ENCODE measurements at places on chromosomes 12 and 14.

DNA sequence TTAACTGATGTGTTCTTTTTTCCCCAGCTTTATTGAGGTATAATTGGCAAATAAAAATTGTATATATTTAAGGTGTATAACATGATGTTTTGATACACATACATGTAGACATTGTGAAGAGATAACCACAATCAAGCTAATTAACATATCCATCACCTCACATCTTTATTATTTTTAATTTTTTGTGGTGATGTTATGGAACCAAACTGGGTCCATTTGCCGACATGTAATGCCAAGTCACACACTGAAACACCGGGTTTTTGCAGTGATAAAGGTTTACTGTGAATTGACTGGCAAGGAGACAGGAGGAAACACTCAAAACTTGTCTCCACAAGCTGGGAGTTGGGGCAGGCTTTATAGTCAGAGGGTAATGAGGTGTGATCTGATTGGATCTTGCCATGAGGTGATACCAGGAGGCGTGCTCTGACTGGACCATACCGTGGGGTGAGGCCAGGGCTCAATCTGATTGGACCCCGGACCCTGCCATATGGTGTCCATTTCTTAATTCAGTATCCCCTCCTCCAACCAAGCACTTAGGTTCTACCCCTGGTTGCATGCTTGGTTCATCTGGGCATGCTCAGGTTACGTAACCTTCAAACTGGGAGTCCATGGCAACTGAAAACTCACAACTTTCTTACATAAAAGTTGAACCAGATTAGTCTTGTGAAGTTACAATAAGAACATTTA lies 11.8 kb upstream of the WSCD2 start:
- DNase-seq: no peak

- DNase-seq: no peak
These were observed 10.2 kb upstream of the RNASE10 start for GRCh38 chr14:20494935-20495766.

- DNase-seq: no peak
These were observed 797.1 kb downstream of the VRK1 start for GRCh38 chr14:97594306-97594705.

DNA sequence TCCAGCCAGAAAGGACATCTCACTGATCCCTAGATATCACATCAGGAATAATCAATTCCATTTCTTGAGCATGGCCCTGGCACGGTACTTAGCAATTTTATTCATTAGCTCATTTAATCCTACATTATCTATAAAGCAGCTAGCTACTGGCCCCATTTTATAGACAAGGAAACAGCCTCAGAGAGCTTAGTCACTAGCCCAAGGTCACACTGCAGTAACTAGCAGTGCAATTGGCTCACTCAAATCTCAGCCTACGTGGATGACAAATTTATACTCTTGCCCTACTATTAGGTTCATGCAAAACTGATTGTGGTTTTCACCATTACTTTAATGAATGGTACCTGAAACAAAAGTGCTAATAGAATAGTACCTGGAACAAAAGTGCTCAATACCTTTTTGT lies 41.7 kb downstream of the NUAK1 start:
- no peak for DNase-seq

- DNase-seq: no peak
These were observed 339.7 kb downstream of the PRKD1 start for GRCh38 chr14:29587761-29588470.

GRCh38 chr14:51092965-51093364 lies 1.9 kb downstream of the TRIM9 start:
- DNase-seq: no peak

GRCh38 chr14:104520620-104521410 lies 58.7 kb upstream of the C14orf180 start:
- DNase-seq: no peak

- no peak for DNase-seq
These were observed 66.9 kb downstream of the DNAH10 start for GRCh38 chr12:123828854-123829547.

DNA sequence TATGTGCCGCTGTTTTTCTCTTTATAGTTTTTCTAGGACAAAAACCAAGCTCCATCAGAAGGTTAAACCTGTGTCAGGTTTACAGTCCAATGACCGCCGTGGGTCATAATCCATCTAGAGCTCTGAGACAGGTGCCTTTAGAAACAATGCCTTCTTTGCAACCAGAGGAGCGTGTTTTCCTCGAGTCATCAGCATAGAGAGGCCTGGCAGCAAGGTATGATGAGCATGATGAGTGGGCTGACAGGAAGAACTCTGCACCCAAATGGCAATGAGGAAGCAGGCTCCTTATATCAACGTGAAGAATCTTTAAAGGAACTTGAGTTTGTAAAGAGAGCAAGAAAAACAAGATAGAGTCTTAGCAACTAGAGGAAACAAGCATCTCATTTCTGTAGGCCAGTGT lies 60.5 kb upstream of the NUDT4 start:
- no peak for DNase-seq

DNA sequence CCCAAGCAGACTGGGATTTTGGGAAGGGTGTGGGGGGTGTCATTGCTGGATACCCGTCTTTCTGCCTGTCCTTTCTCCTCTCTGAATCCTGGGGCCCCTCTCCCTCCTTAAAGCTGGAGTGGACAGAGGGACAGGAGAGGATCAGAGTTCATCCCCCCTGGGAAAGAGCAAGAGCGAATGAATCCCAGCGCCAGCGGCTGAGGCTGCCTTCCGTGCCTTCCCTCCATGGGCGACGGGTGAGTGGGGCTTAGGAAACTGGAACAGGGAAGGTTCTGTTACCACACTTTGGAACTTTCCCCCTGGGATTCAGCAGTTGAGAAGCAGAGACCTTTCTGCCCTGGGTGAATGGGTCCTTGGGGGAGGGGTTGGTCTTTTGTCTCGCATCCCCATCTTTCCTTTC lies 16.2 kb upstream of the RIN3 start:
- DNase-seq: no peak

DNA sequence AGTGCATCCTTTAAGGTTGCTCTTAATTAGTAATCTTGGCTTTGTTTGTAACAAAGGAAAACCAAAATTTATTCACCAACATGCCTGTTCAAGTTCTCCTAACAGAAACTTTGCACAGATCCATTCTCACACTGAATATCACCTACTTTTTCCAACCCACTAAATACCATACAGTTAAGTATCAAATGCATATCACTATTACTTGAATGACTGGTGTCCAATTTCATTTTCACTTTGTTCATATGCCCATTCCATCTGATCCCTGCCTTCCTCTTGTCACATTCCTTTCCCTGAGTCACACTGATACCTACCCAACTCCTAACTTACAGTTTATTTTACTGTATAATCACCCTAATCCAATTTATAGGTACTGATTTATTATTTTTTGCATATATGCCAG lies 286.4 kb downstream of the NELL2 start:
- DNase-seq: no peak

DNA sequence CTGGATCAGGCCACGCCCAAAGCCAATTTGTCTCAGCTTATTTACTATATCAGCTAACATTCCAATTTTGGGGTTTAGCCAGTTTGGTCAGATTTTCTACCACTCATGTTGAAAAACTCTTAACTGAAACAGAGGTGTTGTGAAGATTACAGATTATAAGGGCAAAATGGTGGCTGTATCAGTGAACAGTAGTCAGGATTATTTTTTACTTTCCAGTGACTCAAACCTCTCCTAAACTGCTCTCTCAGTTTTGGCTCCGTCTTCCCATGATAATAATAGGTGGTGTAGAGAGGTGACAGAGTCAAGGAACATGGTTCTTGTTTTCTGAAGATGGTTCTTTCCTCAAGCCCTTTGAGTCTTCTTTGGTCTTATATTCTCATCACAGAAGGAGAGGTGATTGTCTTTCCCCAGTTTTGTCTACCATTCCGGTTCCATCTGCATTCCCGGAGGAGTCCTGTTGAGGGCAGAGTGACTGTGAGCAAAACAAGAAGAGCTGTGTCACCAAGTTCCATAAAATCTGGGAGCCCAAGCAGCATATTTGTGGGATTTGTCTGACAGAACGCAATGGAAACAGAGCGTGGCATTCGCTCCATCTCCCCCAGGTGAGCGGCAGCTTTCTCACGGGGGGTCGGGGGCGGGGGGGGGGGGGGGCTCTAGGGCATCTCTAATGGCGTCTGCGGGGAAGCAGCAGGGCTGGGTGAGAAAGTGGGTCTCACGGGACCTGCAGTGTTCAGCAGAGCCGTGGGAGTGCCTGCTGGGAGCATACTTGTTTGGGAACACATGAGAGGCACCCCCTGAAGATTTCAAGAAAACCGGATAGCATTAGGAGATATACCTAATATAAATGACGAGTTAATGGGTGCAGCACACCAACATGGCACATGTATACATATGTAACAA lies 59.1 kb downstream of the TBC1D30 start:
- DNase-seq: no peak

- DNase-seq: peak; percentile 91
These were observed 19.5 kb downstream of the ATF7IP start for GRCh38 chr12:14384783-14385638.

- no peak for DNase-seq
These were observed 62.0 kb downstream of the DACT1 start for GRCh38 chr14:58699681-58700205.

DNA sequence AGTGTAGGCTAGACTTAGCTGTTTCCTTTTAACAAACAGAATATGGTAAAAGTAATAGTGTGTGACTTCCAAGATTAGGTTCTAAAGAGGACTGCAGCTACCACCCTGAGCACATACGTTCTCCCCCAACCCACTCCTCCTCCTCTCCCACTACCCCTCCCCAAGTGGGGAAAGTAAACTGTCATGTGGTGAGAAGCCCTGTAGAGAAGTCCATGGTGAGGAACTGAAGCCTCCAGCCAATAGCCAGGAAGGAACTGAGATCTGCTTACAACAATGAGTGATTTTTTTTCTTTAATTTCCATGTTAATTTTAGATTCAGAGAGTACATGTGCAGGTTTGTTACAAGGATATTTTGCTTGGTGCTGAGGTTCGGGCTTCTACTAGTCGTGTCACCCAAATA lies 57.0 kb upstream of the EGLN3 start:
- DNase-seq: no peak

GRCh38 chr12:108964371-108965352 lies 56.2 kb downstream of the SVOP start:
- DNase-seq: no peak

DNA sequence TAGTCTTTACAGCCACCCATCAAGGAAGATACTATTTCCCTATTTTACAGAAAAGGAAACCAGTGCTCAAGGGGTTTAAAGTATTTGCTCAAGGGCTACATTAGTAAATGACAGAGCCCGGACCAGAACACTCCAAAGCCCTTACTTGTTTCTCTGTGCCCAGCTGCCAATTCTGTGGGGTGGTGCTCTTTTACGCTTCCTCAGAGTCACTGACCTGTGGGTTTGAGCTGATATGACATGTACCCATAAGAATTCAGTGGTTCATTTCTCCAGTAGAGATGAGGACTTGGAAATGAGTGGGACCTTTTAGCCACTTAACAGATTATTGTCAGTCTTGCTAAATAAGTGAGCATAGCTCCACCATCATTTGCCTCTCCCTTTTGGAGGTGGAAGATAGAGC lies 37.4 kb upstream of the NKX2-8 start:
- DNase-seq: no peak

DNA sequence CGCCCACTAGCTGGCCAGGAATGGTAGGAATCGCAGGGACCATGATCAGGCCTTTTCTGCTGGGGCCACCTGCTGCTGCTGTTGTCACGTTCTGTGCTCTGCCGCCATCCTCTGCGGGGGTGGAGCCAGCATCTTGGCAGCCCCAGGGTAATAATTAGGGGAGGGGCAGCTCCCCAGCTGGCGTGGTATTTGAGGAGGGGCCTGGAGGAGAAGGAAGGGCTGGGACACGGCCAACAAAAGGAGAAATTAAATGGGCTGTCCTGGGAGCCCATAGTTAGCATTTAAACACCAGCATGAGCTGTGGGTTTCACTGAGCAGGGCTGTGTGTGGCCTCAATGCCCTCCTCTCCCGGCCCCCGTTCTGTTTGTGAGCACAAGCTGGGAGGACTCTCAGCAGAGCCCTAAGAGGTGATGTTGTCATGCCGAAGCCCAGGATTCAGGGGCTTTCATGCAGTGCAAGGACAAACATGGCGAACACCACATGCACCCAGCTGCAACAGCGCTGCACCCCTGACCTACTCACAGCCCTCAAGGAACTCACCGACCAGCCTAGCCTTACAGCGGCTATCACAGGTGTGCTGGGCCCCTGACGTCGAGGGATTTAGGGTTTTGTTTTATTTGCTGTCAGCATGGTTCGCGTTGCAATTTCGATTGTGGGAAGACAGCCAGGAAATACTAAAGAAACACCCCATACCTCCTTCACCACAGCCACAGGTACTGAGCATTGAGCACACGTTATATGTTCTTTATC lies 324.3 kb downstream of the CACNA1C start:
- no peak for DNase-seq

- no peak for DNase-seq
These were observed 218.0 kb downstream of the PPM1H start for GRCh38 chr12:62716866-62717525.

DNA sequence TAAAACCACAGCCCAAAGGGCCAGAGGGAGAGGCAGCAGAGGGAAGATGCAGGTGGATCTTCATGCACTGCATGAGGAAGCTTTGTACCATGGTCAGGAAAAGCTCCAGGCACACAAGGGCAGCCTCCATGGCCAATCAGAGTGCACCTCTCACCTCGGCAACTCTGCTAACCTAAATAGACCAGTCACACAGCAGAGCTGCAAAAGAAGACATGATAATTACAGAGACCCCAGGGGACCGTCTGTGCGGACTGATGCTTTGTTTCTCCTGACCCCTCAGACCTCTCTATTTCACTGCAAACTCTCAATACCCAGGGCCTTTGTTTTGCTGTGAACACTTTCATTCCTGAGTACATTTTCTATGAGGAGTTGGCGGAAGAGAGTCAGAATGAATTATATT lies 10.7 kb upstream of the TCL1B start:
- no peak for DNase-seq

GRCh38 chr14:54567639-54568561 lies 972 bp downstream of the SAMD4A start:
- peak; percentile 49 for DNase-seq

DNA sequence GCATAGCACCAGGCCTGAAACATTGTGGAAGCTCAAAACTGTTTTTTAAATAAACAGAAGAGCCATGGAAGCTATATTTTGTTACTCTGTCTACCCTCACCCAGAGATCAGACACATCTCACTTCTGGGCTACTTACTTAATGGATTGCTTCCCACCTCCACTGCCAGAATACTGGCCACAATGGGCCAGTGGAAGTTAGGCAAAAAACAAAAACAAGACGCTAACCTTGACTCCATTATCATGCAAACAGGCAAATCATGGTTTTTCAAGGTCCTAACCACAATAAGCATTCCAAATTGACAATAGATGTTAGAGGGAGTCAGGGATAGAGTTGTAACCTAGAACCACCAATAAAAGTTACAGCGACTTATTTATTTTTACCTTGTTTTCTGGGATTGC lies 52.7 kb upstream of the PTCSC3 start:
- DNase-seq: no peak

- DNase-seq: no peak
These were observed 36.7 kb downstream of the CHST11 start for GRCh38 chr12:104493496-104493895.

DNA sequence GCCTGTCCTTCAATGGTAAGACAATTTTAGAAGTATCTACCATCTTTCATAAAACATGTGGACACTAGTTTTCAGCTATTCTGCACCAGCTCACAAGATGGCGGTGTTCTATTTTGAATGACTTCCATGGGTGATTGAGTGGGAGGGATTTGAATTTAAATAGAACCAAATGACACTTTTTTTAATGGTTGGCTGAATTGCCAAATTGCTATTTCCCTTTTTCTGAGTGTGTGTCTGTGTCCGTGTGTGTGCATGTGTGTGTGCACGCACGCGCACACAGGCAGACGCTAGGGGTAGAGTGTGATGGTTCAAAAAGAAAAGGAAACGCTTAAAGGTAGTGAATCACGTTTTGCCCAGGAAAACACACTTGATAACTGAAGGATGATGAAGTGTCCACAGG lies 362.6 kb downstream of the DAD1 start:
- peak; percentile 60 for DNase-seq

GRCh38 chr12:100942984-100943749 lies 148.6 kb downstream of the ANO4 start:
- no peak for DNase-seq
